HEK293T (cell line): ENCODE measurements at places on chromosomes 2 and 18.

DNA sequence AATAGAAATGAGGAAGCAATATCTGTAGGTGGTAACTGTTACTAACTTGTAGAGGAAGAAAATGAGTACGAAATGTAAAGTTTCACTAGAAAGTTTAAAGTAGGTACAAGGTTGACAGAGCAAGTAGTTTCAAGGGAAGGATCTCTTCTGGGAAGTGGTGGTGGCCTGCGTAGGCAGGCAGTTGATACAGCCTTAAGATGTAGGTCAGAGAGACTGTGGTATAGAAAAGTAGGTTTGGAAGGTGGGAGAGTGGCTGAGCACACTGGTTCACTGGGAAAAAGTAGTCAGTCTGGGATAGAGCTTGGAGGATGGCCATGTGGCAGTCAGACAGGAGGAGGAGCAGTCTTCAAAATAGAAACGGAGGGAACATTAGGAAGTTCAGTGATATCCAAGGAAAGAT lies 23.5 kb downstream of the KDM3A start:
- DNase-seq, result no peak

- no peak for DNase-seq
Measured at GRCh38 chr2:201890453-201890852, 84.1 kb downstream of the CDK15 start.

- no peak for DNase-seq
Measured at GRCh38 chr2:215626063-215626462, 190.2 kb upstream of the FN1 start.

- no peak for DNase-seq
Measured at GRCh38 chr2:150859162-150859561, 371.7 kb upstream of the RND3 start.

- DNase-seq, result no peak
Measured at GRCh38 chr2:207619764-207620203, 5.4 kb downstream of the METTL21A start.

- no peak for DNase-seq
Measured at GRCh38 chr18:9790261-9790660, 82.2 kb downstream of the RAB31 start.

- DNase-seq, result no peak
Measured at GRCh38 chr2:231781798-231782726, 980 bp upstream of the PDE6D start.

GRCh38 chr18:24031318-24031717 lies 16.8 kb downstream of the TTC39C start:
- DNase-seq, result no peak

DNA sequence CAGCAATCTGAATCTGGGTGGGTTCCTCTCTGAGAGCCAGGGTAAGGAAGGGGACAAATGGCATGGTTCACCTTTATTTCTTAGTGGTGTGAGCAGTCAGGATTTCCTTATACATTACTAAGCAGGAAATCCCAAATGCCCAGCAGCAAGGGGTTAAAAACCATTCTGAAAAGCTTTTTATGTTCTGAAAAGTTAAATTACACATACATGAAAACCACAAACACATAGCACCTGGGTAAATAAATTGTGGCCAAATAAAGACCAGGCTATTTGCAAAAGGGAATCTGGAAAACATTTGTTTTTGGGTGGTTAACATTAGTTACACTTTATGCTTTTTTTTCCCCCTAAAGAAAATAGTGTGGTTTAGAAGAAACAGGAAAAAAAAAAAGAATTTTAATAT lies 156.1 kb downstream of the AGPS start:
- DNase-seq, result no peak

- peak; percentile 93 for DNase-seq
Measured at GRCh38 chr2:85561280-85562212, at the start of gene GGCX. TSS of gene GGCX (minus strand) at chr2:85561493. CDS start at chr2:85561428, 65 bp downstream.

DNA sequence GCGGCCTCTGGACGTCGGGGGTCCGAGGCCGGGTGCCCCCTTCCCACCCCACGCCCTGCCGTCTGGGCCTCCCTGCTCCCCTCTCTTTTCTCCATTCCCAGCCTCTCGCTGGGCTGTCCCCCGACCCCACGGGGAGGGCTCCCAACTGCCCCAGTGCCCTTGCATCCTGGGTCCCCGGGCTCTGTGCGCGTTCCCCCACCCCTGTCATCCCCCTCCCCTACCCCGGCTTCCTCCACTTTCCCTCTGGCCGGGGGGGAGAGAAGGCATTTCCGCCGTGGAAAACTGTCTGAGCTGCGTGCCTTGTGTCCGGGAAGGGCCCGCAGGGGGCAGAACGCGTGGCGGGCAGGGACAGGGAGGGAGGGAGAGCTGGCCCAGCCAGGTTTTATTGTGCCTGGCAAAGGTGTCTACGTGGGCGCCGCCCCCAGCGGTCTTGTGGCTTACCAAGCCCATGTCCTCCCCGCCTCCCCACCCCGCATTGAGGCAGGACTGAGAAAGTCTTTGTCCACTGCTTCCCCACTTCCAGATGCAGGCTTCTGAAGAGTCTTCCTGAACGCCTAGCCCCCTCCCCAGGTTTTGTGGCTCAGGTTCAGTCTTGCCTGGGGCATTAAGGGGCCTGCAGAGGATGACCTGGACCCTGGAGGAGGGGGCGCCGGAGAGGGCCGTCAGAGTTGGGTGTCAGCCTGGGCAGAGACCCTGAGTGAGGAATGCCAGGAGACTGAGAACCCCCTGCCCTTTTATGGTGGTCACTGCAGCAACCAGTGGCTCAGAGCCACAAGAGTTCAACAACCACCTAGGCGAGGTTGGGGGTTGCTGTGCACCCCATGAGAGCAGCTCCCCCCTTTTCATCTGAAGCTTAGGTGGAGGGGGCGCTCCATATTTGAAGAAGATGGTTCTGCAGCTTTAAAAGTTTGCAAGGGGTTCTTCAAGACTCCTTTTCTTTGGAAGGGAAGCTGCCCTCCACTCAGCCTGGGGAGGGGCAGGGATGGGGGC lies 1.3 kb downstream of the ITM2C start:
- DNase-seq, result no peak

- peak; percentile 82 for DNase-seq
Measured at GRCh38 chr2:218399391-218400166, at the start of gene CTDSP1. TSS of gene CTDSP1 (plus strand) at chr2:218399868. CDS start at chr2:218400091, 223 bp downstream.

DNA sequence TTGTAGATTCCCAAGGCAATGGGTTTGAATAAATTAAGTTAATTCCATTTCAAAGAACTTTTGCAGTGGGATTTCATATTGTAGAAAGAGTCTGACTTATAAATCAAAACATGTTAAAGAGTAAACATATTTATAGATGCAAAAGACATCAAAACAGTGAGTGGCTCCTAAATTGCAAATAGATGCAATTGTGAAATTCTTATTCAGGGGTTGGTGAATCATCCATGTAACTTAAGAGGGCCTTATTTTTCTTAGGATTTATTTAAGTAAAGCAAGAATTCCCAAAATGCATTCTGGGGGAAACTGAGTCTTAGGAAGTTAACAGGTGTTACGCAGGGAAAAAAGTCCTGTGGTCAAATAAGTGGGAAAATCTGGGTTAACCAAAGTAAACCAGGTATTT lies 11.3 kb downstream of the TANC1 start:
- no peak for DNase-seq

- no peak for DNase-seq
Measured at GRCh38 chr18:27887711-27888495, 289.0 kb downstream of the CDH2 start.

DNA sequence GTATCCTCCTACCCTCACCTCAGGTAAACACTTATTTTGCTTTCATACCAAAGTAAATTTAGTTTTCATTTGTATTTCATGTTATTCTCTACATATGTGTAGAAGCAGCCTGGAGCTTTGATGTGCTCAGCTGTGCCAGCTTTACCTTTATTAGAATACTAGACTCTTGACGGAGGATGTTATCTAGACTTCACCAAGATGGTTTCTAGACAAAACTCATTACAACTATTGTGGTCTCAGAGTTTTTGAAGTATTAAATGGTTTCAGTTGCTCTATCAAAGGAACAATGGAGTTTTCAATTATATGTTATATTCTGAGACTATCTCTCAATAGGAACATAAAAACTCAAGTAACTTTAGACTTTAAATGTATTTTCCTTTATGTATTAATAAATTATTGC lies 5.0 kb upstream of the IL18RAP start:
- no peak for DNase-seq

DNA sequence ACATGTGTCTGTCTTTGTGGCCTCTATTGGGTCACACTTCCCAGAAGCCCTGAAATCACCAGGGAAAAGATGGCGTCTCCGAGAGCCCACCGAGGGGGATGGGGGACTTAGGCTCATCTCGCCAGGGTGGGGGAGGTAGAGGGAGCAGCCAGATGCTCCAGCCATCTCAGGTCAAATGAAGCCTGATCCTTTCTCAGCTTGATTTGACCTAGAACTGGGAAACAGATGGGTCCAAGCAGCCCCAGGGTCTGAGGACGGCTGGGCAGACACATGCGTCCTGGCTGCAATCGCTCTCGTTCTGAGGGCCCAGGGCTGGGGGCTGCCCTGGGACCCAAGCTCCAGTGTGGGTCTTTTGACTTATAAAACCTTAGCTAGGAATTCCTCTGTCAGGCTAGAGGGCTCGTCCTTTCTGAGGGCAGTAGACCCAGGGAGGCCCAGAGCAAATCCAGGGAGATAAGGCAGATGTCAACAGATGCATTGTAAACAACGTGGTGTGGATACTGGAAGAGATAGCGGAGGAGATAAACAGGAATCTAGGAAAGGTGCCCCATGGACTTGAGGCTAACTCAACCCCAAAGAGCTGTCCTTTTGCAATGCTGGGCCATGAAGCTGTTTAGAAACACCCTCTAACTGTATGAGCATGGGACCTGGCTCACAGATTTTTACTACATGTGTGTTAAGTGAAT lies 127.7 kb downstream of the MYCN start:
- DNase-seq, result no peak

- DNase-seq, result no peak
Measured at GRCh38 chr2:28071221-28071620, 180.7 kb downstream of the BABAM2 start.
